T-helper 1 cell (primary cell): ENCODE measurements at places on chromosomes 1 and 21.

GRCh38 chr1:33367485-33368405, 46.8 kb upstream of the A3GALT2 start:
- DNase-seq = peak; percentile 83

DNA sequence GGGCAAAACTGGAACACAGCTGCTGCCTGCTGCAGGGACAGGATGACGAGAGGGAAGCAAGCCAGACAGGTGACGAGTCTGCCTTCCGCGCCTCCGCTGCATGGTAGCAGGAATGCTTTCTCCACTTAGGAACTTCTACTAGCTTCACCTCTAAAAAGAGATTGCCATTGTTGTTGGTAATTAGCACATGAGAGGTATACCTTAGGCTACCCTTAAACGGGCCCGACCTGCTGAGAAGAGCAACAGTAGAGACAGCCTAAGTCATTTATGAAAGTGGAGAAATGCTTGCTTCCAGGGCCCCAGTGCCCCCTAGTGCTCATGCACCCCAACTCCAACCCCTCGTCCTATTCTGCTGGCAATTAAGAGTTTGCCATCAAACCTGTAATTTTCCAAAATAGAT, 96.9 kb upstream of the AKT3 start:
- peak; percentile 7 for DNase-seq

- no peak for DNase-seq
Measured at GRCh38 chr1:211603191-211603701, 24.3 kb upstream of the SLC30A1 start.

DNA sequence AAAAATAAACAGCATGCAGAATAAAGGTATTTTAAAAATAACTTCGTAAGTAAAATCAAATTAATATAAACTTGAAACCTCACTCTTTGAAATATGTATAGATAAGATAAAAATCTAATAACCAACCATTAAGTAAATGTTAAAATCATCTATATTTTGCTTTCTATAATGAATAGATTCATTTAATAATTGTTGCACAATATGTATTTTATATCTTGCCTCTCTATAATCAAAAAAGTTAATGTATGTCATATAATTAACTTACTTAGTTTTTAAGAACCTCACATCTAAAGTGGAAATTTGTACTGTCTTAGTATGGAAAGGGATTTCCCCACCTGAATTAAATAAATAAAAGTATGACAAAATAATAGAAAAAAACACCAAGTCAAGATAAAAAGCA, 42.4 kb upstream of the RBM34 start:
- DNase-seq = no peak

DNA sequence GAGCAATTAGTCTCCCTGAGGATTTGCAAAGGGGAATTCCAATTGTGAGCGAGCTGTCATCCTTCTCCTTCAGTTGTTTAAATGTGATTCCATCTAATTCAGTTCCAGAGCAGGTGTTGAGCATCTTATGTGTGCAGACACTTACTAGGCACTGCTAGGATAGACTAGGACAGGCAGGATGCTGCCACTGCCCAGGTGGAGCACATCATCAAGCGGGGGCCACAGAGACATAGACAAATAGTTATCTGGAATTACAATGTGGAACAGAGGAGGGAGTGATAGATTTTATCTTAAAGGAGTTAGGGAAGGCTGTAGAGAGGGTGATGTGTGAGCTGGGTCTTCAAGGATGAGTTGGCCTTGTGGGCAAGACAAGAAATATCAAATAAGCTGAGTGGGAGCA, 55.9 kb downstream of the CDC7 start:
- DNase-seq = no peak

DNA sequence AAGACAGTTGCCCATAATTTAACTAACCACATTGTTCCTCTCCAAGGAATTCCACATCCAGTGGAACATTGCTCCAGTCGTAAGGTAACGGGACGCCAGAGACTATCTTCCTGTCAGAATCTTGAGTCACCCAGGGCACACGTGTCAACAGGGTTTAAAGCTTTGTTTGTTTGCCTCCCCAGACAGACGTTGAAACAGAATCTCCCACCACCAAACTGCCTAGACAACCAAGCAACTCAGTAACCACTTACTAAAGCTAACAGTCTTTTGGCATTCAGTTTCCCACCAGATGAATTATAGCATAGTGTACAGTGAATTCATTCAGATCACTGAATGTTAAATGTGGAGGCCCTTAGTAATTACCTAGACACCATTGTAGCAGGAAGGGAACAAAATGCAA, 439.5 kb downstream of the PLPP3 start:
- no peak for DNase-seq

- DNase-seq = peak; percentile 27
Measured at GRCh38 chr1:117821774-117822482, 107.5 kb downstream of the GDAP2 start.

DNA sequence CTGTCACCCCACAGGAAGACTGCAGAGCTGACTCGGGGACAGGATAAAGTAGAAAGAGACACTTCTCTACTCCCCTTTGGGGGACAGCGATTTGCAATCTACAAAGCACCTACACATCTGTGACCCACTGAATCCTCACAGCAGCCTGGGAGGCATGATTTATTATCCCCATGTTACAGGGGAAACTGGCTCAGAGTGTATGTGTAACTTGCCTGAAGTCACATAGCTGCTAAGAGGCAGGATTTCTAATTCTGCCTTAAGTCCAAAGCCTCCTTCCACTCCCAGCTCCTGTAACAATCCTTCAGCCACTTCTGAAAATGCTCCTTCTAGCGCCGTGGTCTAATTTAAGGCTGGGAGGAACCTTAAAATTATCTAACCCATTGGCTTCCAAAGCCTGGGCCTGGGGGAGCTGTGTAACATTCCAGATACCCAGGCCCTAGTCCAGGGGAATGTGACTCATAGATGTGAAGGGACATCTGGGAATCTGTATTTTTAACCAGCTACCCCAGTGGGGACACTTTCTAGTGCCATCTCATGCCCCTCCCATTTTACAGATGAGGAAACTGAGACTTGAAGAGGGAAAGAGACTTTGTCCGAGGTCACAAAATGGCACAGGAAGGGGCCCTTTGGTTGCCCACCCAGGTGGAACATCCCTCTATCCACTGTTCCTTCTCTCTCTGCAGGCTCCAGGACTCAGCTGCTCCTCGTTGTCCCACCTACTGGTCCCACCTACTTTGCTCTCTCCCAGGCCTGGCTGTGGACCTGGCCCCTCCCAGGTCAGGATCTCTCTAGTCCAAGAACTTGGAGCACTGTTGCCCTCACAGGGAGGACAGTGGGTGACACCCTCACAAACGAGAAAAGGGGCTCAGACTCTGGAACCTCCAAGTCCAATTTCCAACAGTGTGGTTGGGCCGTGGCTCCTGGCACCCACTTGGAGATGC, 48.9 kb downstream of the AHDC1 start:
- no peak for DNase-seq

DNA sequence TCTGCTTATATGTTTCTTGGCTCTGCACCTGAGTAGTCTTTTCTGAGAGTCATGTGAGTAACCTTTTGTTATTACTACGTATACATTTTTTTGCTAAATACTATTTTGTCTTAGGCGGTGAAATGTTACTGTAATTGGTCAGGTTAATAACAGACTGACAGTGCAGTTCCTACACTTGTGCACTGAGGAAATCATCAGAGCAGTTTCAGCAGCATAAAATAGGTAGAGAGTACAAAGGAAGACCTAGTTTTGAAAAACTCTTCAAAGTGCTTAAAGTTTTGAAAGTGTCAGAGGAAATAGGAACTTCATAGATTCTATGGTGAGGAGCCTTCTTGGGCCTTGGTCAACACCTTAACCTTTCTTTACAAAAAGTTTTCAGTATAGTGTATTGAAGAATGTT, 11.1 kb downstream of the ATF6 start:
- DNase-seq = no peak

- DNase-seq = no peak
Measured at GRCh38 chr1:53122961-53123413, 19.5 kb downstream of the SLC1A7 start.

DNA sequence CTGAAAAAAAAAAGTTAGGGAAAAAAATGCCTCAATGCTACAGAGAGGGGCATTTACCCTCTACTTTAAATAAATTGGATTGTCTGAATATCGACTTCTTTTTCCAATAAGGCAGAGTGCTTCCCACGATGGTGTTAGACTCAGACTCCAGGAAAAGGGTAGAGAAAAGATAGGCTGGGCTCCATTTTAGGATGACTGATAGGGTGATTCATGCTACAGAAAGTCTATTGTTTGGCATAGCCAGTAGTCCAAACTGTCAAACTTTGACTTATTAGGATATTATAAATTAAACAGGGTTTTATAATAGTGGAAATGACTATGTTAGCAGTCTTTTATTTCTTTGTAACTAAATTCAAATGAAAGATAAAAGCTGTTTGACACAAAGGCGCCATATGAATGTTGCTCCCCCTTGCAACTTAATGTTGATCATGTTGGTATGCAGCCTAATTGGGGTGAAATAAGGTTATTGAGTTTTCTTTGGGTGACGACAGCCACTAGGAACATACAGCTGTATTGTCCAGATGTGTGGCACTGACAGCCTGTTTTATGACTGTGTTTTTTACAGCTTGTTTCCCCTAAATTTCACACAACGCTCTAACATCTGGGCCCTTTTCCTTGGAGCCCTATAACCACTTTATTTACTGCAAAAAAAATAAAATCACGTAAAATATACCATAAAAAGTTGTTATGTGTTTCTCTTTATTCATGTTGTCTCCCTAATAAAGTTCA, 69.3 kb downstream of the SPAG17 start:
- DNase-seq = no peak

- no peak for DNase-seq
Measured at GRCh38 chr1:248596615-248597014, 885 bp downstream of the OR2T10 start.

GRCh38 chr1:223836586-223836985, 9.2 kb downstream of the TP53BP2 start:
- no peak for DNase-seq

GRCh38 chr1:49694251-49694827, 329.4 kb downstream of the AGBL4 start:
- no peak for DNase-seq

DNA sequence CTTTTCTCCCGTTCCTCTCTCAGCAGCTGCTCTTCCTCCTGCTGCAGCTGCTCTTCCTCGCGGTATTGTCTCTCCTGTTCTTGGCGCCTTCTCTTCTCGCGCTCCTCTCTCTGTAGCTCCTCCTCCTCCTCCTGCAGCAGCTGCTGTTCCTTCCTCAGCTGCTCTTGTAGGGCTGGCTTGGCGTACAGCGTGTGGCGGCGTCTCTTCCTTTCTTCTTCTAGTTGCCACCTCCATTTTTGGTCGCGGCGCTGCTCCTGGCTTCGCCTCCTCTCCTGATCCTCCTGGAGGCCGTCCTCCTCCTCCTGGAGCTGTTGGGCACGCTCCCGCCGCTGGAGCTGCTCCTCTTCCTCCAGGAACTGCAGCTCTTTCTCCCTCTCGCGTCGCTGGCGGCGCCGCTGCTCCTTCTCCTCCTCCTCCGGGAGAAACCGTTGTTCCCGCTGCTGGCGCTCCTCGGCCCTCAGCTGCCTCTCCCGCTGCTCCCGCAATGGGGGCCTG, 4.8 kb downstream of the TCHH start:
- DNase-seq = no peak

GRCh38 chr1:24285231-24285630, 33.9 kb upstream of the GRHL3 start:
- DNase-seq = no peak

GRCh38 chr1:76006234-76006633, 68.3 kb upstream of the ST6GALNAC3 start:
- no peak for DNase-seq

DNA sequence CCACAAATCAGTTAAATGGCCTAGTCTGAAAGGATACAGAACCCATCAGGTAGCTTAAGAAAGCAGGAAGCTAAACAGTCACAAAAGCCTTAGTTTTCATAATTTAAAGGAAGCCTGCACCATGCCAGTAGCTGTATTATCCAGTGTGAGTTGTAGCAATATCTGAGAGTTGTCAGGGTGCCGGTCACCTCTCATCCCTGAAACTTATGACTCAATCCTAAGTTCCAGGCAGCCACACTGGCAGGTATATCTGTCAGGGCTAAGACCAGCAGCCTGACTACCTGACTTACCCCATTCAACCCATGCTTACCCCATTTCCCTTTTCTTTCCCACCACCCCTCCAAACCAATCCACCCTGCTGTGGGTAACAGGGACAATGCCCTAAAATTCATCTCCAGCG, 37.8 kb upstream of the LPAR3 start:
- no peak for DNase-seq

DNA sequence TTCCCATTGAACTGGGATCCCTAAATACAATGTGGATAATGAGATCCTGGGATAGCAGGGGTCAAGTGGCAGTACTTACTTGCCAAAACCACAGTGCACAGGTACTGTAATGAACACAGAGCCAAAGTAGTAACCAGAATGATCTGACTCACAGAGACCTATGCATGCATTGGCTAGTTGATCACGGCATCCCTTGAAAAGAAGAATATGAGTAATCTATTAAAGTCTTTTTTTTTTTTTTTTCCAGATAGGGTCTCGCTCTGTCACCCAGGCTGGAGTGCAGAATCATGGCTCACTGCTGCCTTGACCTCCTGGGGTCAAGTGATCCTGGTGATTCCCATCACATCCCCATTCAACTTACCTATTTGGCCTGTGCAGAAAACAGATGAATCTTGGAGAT, 29.4 kb upstream of the EIF4G3 start:
- no peak for DNase-seq

- DNase-seq = no peak
Measured at GRCh38 chr1:112397841-112398240, 1.8 kb downstream of the CTTNBP2NL start.

DNA sequence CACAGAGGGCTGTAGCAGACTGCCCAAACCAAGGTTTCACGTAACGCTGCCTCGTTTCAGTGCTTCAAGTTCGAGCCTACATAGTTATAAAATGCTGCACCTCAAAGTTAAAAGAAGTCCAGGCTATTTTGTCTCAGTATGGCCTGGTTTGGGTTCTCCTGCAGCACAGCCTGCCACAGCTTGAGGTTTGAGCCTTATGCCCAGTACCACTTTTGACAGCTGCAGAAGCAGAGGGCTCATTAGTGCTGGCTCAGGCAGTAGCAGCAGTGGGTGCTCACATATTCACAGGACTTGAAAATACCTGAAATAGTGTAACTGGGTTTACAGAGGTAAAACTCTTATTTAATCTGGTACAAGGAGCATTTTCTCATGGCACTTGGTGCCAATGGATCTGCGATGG, 15.3 kb downstream of the SPATA46 start:
- no peak for DNase-seq
